Naive thymus-derived CD8-positive, alpha-beta T cell (primary cell): ENCODE measurements at places on chromosomes 5 and 9. TPM values are rescaled to one million over a fixed set of nuclear protein-coding genes. Genes with fewer than 3 reads are reported as not detected.

- DNase-seq = no peak
Measured at GRCh38 chr9:76654575-76654974, 109.7 kb upstream of the PCA3 start.

- DNase-seq = no peak
Measured at GRCh38 chr5:137747848-137748247, 6.3 kb downstream of the HNRNPA0 start.

DNA sequence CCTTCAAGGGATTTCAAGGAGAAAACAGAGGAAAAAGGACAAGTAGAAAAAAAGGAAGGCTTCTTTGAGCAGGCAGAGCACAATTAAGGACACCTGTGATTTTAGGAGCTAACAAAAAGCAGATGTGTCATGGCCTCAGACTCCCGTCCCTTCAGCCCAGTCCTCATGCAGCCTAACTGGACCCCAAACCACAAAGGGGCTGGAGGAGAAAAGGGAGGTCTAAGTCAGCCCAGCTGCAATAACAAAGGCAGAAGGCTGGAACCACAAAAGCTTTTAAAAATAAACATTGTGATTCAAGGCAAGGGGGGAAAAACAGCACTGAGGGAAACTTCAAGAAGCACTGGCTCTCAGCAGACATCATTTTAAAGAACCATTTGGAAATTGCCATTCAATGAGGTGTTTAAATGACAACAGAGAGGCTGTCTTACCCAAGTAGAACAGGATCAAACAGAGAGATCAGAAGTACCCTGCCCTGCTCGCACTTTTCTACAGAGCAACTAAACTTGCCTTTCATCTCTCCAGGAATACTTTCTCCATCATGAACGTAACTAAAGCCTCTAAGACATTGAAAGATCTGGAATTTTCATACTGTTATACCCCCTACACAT is 89.3 kb downstream of the SEMA5A start:
- no peak for DNase-seq

GRCh38 chr5:171477101-171477500 is 57.7 kb downstream of the FGF18 start:
- DNase-seq = no peak

DNA sequence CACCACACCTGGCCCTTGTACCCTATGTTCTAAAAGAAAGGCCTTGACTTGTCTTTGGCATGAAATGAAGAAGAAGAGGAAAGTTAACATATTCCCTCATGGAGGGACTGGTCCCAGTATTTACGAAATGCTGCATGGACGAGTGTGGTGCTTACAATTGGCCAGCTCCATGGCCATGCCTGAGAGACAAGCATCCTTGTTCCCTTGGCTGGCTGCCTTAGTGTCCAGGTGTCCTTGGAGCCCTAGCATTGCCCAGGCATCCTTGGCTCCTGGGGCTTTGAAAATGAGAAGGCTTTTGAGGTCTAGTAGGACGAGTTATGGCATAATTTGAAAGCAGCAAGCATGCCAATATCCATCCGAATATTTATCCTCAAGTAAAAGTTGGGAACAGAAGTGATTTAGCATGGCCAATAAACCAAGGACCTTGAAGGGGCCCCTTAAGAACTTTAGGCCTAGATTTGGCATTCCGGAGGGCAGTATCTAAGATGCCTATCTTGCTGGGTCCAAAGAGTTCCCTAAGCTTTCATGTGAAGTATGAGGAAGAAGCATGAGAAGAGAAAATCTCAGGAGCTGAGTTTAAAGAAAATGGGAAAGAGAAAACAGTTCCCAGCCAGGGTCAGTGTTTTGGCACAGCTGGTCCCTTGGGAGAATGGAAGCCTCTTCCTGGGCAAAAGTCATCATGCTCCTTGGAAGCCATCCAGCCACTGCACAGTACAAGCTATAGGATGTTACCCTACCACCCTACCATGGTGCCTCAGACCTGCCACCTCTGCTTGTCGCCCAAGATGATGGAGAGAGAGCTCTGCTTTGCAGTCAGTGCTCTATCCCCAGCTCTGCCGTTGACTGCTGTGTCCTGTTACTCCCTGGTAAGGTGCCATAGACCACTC is 91.0 kb downstream of the AOPEP start:
- DNase-seq = no peak

IL13 gene
- total RNA-seq = not detected

ECM2 gene
- total RNA-seq = not detected

GRCh38 chr5:72938206-72938605 is 17.6 kb upstream of the FCHO2 start:
- DNase-seq = no peak

FAM221B gene
- not detected for total RNA-seq

- no peak for DNase-seq
Measured at GRCh38 chr5:91266184-91266705, 116.9 kb downstream of the ARRDC3 start.

IFNA10 gene
- not detected for total RNA-seq

DNA sequence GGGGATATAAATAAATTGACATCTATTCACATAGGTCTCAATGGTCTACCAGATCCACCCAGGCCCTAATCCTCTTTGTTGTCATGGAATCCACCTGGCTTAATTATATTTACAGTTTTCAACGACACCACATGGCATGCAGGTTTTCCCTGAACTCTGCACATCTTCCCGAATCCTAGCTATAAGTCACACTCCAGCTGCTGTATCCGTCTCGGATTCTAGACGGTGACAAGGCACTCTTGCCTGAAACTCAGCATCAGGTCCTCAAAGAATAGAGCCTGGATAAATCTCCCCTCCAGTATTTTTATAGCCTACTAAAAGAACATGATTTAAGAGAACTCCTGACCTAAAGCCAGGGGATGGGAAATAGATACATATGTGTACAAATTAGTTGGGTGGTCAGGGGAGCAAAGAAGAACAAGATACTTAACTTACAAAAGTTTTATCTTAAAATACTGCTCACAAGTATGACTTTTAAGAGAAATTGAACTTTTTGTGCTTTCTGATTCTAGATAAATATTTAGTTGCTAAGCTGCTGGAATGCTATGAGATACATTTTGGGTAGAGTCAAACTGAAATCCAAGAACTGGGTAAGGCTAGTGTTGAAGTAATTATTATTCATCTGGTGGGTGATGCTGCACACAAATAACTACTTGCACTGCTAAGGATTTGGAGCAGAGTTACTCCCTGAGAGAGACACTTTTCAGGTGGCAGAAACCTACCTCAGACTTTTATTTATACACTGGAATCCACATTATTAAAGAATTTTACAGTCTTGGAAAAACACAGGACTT is 187.3 kb downstream of the EFNA5 start:
- DNase-seq = no peak

GRCh38 chr9:112038017-112038408 is 137.1 kb downstream of the SUSD1 start:
- DNase-seq = no peak

DNA sequence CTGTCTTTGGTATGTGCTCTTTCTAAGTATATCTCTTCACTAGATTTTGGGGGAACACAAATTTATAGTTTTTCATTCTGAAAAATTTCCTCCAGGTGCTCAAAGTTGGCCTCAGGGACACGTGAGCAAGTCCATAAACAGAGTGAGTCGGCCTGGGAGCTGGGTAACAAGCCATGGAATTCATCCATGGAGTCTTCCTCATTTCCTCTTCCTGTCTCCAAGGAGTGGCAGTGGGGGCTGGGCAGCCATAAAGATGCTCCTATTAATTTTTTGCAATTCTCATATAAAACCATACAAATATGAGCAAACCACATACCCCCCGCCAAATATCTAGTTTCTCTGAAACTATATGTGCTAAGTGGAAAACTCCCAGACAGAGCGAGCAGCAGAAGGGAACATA is 136.6 kb upstream of the OTULINL start:
- no peak for DNase-seq

OTULINL gene
- total RNA-seq = 49.7 TPM

- DNase-seq = no peak
Measured at GRCh38 chr9:107784235-107784958, 294.8 kb upstream of the KLF4 start.

DNA sequence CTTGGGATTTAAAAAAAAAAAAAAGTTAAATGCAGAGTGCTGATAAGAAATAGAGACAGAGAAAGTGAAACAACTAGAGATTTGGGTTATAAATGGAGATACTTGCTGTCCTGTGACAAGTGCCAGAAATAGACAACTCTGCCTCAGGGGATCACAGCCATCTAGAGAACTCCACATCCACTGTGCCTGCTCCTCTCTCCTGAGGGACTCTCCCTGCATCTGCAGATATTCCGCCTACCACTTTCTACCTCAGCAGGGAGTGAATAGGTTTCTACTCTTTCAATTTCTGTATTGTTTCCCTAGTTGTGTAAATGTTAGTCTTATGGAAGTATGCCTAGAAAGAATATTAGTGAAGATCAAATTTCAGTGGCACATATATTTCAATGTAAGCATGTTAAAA is 307.2 kb downstream of the HTR1A start:
- DNase-seq = no peak

DNA sequence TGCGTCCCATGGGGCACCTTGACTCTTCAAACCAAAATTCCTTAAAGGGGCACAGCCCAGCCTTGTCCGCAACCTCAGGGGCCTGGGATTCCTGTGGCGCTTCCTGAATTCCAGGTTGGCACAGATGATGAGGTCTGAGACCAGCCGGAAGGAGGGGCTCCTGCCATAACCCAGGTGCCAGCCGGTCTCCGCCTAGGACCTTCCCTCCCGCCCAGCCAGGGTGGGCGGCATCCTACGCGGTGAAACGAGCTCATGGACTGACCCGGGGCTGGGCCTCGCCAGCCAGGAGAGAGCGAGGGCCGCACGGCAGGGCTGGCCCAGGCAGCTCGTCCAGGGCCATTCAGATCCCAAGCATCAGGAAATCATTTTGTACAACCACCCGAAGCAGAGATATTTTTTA is 23.0 kb downstream of the AMBP start:
- no peak for DNase-seq

FAM153A gene
- 117 TPM for total RNA-seq

- DNase-seq = peak; percentile 25
Measured at GRCh38 chr5:55173687-55174230, 782 bp upstream of the CDC20B start.

PLEKHG4B gene
- not detected for total RNA-seq

DNA sequence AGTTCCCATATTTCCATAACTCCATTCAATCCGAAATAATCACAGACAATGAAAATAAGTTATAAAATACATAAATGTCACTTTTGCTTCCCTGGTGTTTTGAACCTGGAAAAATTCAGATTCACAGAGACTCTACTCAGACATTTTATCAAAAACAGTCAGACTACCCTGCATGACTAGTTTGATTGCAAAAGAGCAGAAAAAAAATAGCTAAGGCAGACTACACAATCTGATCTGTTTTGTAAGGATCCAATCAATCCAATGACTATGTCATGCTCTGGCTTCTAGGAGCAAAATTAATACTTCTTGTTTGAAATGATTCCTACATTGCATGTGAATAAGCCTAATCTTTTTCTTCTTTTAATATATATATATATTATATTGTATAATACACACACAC is 1262.6 kb downstream of the EFNA5 start:
- no peak for DNase-seq

ADAMTSL1 gene
- not detected for total RNA-seq

SAXO1 gene
- 0.38 TPM for total RNA-seq

DNA sequence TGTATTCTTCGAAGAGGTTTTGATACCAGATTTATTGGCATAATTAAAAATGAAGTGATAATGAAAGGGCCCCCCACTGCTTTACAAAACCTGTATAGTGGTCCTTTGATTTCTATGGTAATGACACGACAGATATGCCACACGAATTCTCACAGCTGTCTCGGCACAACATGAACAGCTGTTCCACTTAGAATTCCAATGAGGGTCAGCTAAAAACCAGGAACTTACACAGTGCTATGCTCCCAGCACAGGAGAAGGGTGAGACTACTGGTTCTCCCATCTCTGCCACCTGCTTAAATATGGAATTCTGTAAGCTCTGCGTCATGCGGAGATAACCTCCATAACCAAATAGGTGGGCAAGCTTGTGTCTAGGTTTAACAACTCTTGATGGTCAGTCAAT is 183.0 kb upstream of the EFNA5 start:
- no peak for DNase-seq

PFN3 gene
- total RNA-seq = not detected

GRCh38 chr9:76459694-76460635 is 983 bp downstream of the GCNT1 start:
- DNase-seq = no peak

DNA sequence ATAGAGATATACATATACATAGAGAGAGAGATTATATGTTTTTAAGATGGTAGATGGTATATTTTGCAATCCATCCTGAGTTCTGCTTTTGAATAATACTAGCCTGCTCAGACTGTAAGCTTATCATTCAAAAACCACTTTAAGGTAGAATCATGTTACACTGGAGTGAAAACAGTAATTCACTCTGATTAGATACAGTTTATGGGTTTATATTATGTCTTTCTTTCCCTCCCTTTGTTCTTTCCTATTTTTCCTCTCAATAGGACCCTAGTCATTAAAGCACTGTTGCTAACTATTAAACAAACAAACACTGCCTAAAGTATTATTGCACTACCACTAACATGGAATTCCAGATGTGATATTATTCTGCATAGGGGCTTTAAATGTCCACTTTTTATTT is 202.0 kb downstream of the ADAMTSL1 start:
- no peak for DNase-seq

DNA sequence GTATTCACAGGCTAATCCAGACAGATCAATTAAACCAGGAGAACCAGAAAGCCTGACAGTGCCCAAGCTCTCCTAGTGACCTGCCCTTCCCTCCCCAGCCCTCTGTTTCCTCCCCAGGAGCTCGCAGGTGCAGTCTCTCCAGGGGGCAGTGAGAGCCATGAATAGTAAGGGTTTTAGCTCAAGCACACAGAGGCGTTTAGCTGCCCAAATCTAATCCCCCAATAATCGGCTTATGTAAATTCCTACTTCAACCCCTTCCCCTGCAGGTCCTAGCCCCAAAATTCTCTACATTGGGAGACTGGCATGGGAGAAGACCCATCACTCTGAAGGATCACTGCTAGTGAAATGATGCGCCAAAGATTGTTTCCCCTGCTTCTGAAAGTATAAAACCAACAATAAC is 10.5 kb upstream of the TAL2 start:
- DNase-seq = no peak

- DNase-seq = no peak
Measured at GRCh38 chr5:62273687-62274086, 32.3 kb upstream of the KIF2A start.

PHF24 gene
- not detected for total RNA-seq

HACD4 gene
- total RNA-seq = 11.5 TPM

ZNF462 gene
- not detected for total RNA-seq
